CD4-positive, alpha-beta T cell treated with Interleukin-17A for 1 hour (primary cell): ENCODE measurements at places on chromosomes 2 and 18.

- no peak for DNase-seq
Observed at GRCh38 chr2:236670235-236670620, 100.6 kb downstream of the ACKR3 start.

DNA sequence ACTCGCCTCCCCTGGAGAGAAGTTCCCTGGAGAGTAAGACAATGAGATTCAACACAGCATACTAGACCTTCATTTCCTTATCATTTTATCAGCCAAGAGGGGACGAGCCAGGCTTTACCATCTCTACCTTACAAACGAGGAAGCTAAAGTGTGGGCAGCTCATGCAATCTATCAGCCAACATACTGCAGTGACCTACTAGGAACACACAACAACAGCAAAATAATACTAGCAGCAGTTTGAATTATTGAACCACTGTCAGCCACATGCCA lies 60.0 kb upstream of the TEX51 start:
- DNase-seq: no peak

DNA sequence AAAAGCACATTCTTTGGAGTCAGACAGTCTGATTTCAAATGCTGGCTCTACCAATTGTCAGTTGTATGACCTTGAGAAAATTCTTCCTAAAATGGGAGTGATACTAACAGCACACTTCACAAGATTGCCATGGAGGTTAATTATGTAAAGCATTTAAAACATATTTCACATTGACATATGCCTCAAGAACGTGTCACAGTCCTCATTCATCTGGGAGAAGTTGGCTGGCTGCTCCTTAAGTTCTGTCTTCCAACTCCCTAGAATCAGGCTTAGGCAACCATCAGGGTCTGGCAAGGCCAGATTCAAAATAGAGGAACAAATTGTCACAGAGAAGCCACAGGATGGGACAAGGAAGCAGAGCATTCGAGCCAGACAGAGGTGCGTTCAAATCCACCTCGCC lies 228.0 kb upstream of the RND3 start:
- DNase-seq: no peak

DNA sequence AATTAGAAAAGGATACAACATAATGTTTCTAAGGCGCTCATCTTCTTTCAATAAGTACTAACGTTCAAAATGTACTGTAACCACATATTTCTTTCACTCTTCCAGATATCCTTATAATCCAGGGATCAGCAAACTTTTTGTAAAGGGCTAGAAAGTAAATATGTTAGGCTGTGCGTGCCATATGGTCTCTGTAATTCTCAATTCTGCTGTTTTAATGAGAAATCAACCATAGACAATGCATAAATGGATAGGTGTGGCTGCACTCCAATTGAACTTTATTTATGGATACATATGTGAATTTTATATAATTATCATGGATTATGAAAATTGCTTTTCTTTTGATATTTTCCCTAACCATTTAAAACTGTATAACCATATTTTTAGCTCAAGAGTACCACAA lies 459.4 kb downstream of the EPHA4 start:
- DNase-seq: no peak

GRCh38 chr2:236986524-236987330 lies 99.0 kb upstream of the COPS8 start:
- DNase-seq: no peak

DNA sequence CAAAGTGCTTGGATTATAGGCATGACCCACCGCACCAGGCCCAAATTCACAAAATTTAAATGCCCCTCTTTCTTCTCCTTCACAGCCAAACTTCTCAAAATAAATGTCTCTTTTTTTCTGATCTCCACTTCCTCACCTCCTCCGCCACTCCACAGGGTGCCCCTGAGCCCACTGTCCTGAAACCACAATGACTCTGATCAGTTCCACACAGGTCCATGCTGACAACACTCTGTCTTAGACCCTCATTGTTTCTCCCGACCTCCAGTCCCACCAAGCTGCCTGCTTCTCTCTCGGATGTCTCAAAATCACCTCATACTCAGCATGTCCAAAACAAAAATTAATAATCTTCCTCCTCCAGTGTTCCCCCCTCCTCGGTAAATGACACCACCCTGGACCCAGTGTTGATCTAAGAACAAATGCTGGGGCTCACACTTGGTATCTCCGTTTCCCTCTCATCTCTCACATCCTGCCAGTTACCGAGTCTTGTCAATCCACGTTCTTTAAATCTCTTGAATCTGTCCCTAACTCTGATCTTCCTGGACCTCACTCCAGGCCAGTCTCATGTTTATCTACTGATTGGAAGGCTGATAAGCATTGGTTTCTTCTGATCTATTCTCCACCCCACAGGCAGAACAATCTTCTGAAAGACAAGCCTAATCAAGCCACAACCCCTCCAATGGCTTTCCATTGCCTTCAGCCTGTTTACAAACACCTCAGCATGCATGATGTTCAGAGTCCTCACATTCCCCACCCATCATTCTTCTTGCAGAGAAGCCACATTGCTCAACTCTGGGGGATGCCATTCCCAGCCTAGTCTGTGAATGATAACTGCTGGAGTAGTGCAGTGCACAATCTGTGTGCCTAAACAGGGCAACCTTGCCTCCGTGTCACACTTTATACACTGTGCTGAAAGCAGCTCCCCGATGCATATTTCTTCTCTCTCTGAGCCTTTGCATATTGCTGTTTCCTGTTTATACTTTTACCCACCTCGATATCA lies 12.4 kb upstream of the ANKRD44 start:
- no peak for DNase-seq

- DNase-seq: no peak
Observed at GRCh38 chr18:67362906-67363305, 153.6 kb downstream of the DSEL start.

DNA sequence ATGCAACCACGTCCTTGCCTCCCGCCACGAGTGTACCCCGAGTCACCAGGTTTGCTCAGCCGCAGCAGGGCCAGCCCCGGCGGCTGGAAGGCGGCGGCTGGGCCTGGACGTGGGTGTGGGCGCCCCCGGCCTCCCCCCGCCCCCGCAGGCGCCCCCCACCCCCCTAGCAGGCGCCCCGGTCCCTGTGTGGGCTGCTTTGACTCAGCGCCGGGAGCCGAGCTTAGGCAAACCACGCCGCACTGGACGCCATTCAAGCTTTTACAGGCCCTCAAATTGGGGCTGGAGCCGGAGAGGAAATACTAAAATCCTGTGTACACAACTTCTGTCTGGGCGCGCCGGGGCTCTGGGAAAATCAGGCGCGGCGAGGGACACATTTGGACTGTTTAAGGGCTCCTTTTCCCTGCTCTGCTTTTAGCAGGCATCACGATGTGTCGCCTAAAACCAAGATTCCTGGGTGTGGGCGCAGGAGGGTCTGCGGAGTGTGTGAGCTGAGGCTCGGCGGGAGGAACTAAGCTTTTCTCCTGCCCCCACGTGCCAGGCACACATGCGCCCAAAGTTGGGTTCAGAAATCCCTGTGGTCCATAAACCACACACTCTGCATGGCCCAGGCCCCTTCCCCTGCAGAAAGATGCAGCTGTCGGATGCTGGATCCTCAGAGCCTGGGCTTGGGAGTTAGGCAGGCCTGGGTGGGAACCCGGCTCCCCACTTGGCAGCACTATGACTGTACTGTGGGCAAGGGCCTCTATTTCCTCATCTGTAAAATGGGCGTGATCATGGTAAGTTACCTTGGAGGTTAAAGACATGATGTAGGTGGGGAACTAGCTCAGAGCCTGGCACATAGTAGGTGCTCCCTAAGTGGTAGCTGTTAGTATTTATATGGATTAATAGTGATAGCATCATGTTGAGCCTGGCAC lies 57.6 kb downstream of the ATOH8 start:
- no peak for DNase-seq

- no peak for DNase-seq
Observed at GRCh38 chr2:5846881-5847280, 154.7 kb downstream of the SOX11 start.

GRCh38 chr2:231701456-231702373 lies 6.6 kb upstream of the PTMA start:
- DNase-seq: no peak

DNA sequence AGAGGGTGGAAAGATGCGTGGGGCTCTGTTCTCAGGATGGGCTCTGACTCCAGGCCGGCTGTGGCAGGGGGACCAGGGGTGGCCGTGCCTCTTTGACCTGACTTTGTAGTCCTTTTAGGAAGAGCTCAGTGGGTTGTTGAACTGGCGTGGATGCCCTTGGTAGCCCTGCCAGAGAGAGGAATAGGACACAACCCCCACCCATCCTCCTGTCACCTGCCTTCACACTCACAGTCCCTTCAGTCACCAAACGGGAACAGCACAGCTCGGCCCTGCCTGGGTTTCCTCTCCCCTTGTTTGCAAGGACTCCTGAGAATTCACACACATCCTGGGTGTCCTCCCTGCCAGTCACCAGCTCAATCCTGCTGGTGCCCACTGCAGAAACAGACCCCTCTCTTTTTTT lies 20.1 kb upstream of the MRPL33 start:
- DNase-seq: no peak

GRCh38 chr2:174067815-174068214 lies 102.6 kb upstream of the SP3 start:
- no peak for DNase-seq

GRCh38 chr18:51110073-51110797 lies 80.2 kb downstream of the SMAD4 start:
- peak; percentile 58 for DNase-seq

GRCh38 chr2:187296869-187297268 lies 151.2 kb downstream of the CALCRL start:
- DNase-seq: no peak

GRCh38 chr2:95728878-95729596 lies 137.2 kb downstream of the TRIM43 start:
- peak; percentile 41 for DNase-seq

GRCh38 chr2:39234754-39235153 lies 9.0 kb downstream of the CDKL4 start:
- DNase-seq: no peak

- peak; percentile 41 for DNase-seq
Observed at GRCh38 chr2:149040451-149040850, 2.0 kb downstream of the LYPD6B start.

DNA sequence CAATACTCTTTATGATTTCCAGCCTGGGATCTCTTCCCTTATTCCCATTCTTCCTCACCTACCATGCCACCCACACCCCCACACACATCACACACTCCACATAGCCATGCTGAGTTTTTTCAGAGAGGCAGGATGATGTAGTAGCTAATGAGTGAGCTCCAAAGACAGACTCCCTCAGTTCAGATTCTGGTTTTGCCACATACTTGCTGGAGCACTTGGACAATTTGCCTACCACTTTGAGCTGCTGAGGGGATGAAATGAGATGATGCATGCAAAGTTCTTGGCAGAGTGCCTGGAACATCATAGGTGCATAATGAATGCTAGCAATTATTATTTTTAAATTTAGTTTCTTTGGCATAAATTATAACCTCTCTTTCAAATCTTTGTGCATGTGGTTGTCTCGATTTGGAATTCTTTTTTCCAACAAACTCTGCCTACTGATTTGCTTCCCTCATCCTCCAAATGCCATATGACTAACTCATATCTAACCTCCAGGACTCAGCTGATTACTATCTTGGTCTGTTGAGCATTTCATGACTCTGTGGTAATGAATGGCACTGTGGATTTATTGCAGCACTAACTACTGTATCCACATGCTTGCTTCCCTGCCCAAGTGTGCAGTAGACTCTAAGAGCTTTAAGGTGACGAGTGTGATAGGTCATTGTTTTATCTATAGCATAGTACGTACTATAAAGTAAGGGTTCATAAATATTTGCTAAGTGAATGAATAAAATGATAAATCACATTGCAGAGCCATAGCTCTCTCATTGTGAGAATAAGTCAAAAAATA lies 99.1 kb downstream of the TACR1 start:
- DNase-seq: no peak

- DNase-seq: no peak
Observed at GRCh38 chr2:232339121-232340081, 39.1 kb upstream of the ALPP start.

GRCh38 chr2:160363055-160363454 lies 130.6 kb downstream of the RBMS1 start:
- no peak for DNase-seq

DNA sequence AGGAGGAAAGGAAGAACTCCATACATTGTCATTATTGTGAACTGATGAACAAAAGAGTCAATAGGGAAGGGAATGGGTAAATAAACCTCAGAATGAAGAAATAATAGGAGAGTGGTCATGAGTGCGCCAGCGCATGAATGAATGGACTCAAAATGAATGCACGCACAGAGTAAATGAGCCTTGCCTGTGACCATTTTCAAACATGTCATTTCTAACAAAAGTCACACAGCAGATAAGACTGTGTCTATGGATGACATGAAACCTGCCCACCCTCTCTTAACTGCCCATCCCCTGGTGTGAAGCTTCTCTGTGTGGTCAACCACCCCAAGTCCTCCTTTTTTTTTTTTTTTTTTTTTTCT lies 121.1 kb upstream of the TEX51 start:
- DNase-seq: no peak

DNA sequence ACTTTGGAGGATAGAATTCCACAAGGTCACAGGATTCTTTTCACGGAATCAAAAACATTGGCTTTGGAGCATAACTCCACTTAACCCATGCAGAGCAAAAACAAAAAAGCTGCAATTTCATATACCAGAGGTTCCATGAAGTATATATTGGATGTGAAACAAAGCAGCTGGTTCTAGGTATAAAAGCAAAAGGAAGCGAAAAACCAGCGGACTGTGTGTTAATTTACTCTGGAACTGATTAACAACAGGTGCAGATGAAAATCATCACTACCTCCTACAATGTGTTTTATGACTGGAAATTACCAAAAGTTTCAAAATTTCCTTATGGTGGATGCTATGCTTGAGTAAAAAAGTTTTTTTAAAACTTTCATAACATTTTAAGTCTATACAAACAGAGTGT lies 54.4 kb upstream of the LINC00305 start:
- no peak for DNase-seq

- DNase-seq: no peak
Observed at GRCh38 chr2:69180227-69180626, 167.2 kb downstream of the ANTXR1 start.

- DNase-seq: no peak
Observed at GRCh38 chr2:133753665-133754064, 185.4 kb upstream of the NCKAP5 start.

- DNase-seq: no peak
Observed at GRCh38 chr2:240134956-240135520, 1.1 kb downstream of the COPS9 start.
